ENCODE measurements at places on chromosomes 1 and 21. TPM values are rescaled to one million over a fixed set of nuclear protein-coding genes. Genes with fewer than 3 reads are reported as not detected.

The COL11A1 gene
- total RNA-seq = 1.6 TPM

The SRSF11 gene
- 59.1 TPM for total RNA-seq

The MIXL1 gene
- total RNA-seq = not detected

The LRRC53 gene
- not detected for total RNA-seq

The KRTAP21-1 gene
- not detected for total RNA-seq

The LEMD1 gene
- total RNA-seq = not detected

The SERPINC1 gene
- not detected for total RNA-seq

The TSHB gene
- total RNA-seq = not detected

The KCND3 gene
- not detected for total RNA-seq

The HOOK1 gene
- 0.27 TPM for total RNA-seq

The BACE2 gene
- total RNA-seq = 23.2 TPM

The RNU1-1 gene
- total RNA-seq = not detected

The SH3BGR gene
- 0.30 TPM for total RNA-seq

The AMPD1 gene
- not detected for total RNA-seq

The C1QTNF12 gene
- total RNA-seq = 1.7 TPM

The SPRR1A gene
- total RNA-seq = not detected

The GNAT2 gene
- 0.17 TPM for total RNA-seq

The MXRA8 gene
- 0.44 TPM for total RNA-seq

The AMY1A gene
- not detected for total RNA-seq

The CFAP141 gene
- total RNA-seq = not detected

The DPT gene
- total RNA-seq = not detected

The SZRD1 gene
- 90.5 TPM for total RNA-seq

The OR10Z1 gene
- total RNA-seq = not detected

The OR6N1 gene
- not detected for total RNA-seq

The ATP6V1G3 gene
- total RNA-seq = not detected

The AMY2A gene
- total RNA-seq = not detected

The CSF3R gene
- not detected for total RNA-seq

The PPFIA4 gene
- 0.32 TPM for total RNA-seq

The OR4F16 gene
- total RNA-seq = not detected

The GADD45A gene
- 81.4 TPM for total RNA-seq

The UBE2U gene
- not detected for total RNA-seq

The FAM110D gene
- total RNA-seq = not detected

The FCRL5 gene
- 0.03 TPM for total RNA-seq

The URB2 gene
- total RNA-seq = 15.4 TPM

The OR2T29 gene
- not detected for total RNA-seq

The LCE3E gene
- total RNA-seq = not detected

The TENT5C gene
- 0.03 TPM for total RNA-seq

The ZBTB17 gene
- 10.2 TPM for total RNA-seq
